ENCODE measurements at places on chromosomes 4 and X.
A peak's percentile ranks its signal among the peaks of the same experiment; 100 is the strongest.

DNA sequence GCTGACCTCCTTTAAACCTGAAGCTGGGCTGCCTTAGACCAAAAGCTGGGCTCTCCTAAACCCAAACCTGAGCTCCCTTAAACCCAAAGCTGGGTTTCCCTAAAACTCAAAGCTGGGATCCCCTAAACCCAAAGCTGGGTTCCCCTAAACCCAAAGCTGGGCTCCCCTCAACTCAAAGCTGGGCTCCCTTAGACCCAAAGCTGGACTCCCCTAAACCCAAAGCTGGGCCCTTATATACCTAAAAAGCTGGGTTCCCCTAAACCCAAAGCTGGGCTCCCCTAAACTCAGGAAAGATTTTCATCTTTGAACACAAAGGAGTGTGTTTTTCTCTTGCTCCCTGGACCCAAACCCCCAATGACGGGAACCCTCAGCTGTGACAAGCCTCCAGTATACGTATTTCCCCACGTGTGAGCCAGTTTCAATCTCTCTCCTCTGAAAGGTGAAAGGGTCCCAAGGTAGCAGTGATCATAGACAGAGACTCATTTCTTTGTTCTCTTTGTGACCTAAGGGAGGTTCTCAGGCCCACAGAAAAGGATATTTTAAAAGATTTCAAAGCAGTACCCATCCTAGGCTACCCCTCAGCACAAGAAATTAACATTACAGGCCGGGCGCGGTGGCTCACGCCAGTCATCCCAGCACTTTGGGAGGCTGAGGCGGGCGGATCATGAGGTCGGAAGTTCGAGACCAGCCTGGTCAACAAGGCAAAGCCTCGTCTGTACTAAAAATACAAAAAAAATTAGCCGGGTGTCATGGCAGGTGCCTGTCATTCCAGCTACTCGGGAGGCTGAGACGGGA lies 31.3 kb upstream of the ASMTL start:
- DNase-seq = no peak

- no peak for DNase-seq
Measured at GRCh38 chrX:155009994-155010472, 12.5 kb downstream of the F8 start.

DNA sequence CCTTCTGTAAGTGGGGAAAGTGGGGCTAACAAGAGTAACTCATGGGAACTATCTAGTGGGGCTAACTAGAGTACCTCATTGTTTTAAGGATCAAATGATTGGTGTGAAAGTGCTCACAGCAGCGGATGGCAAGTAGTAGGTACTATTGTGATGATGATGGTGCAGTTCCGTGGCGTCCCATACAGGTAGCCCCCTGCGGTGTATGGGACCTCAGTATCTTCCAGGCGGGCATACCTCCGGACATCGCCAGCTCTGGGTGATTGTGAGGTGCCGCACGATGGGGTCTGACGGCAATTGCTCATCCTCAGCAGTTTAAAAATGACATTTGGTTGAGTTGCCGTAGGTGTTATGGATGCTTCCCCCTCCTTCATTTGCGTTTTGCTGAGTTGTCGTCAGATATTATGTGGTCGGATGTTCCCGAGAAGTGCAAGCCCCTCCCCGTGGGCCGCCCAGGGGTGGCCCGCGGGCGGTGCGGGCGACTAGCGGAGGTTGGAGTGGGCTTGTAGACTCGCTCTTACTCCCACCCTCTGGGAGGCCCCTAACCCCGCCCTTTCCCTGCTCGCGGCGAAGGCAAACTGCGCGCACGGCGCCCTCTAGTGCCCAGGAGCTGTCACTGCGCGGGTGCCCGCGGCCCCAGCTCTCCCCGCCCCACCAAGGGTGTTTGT lies 18.3 kb upstream of the GPR101 start:
- peak; percentile 66 for DNase-seq

- no peak for DNase-seq
Measured at GRCh38 chrX:348461-349117, 30.0 kb upstream of the GTPBP6 start.

DNA sequence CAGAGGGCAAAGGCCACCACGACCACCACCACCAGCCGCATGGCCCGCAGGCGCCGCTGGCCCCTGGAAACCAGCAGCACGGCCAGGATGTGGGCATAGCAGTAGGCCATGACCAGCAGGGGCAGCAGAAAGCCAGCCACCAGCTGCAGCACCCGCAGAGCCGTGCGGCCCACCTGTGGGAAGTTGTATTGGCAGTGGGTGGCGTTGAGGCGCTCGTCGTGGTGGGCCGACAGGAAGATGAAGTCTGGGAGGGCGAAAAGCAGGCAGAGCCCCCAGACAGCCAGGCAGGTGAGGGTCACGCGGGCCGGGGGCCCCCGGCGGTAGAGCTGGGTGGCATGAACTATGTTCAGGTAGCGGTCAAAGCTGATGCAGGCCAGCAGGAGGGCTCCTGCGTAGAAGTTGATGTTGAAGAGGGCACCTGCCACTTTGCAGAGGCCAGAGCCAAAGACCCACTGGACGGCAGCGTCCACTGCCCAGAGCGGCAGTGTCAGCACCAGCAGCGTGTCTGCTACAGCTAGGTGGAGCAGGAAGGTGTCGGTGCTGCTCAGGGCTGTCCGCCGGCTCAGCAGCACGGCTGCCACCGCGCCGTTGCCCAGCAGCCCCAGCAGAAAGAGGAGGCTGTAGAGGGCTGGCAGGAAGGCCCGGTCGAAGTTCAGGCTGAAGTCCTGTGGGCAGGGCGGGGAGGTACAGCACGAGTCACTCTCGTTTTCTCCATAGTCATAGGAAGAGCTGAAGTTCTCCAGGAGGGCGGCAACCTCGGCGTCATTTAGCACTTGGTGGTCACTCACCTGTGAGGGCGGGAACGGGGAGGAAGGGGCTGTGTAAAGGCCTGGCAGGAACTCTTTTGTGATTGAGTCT lies 1.4 kb downstream of the CXCR3 start:
- no peak for DNase-seq

- DNase-seq = no peak
Measured at GRCh38 chr4:54986095-54986846, 139.1 kb downstream of the KDR start.

DNA sequence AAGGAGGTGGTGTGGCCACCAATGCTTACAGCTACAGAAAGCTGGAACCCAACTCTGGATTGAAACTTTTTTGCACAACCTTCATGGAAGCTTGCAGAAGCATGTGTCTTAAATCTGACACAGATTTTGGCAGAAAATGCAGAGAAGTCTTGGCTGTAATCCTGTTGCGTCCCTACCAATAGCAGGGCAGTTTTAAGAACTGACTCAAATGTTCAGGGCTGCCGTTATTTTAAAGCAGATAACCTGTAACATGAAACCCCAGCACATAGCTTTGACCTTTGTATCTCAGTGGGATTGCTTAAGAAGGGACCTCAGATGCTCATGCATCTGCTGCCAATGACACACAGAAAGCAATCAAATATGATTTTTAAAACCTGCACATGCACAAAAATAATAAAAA lies at the start of gene VEGFD:
Gene VEGFD (minus strand): TSS at position 110 of the 400 bp plus-strand sequence. CDS start 467 bp downstream, outside the sequence.
- DNase-seq = no peak

- DNase-seq = no peak
Measured at GRCh38 chr4:87745064-87745807, 54.1 kb upstream of the IBSP start.

GRCh38 chr4:156547439-156547838 lies 424.2 kb downstream of the PDGFC start:
- no peak for DNase-seq

GRCh38 chr4:173538909-173539445 lies 8.9 kb upstream of the HAND2 start:
- DNase-seq = no peak

DNA sequence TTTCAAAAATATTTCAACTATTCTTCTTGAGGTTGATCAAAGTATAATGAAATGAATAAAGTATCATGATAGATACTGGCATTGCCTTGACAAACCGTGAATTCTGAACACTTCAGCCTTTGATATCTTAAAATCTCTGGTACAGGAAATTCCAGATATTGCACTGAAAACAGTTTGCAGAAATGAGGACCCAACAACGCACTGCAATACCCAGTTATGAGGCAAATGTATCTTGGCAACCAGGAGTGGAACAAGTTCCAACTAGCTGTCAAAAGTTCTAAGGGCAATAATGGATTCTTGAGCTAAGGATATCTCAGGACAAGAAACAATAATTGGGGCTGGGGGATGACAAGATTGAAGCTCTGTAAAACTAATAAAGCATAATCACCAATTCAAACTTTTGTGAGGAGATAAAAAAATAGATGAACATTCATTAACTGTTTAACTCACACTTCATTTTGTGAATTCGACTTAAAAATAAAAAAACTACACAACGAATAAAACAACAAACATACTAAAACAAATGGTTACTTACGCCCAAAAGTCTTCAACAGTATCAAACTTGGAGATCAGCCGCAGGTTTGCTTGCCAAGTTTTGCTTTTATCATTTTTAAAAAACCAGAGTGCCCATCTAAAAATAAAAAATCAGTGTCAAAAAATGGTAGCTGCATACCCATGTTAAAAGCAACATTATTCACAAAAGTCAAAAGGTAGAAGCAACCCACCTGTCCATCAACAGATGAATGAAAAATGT lies 38.1 kb downstream of the EIF4E start:
- no peak for DNase-seq

- no peak for DNase-seq
Measured at GRCh38 chr4:126890383-126890782, 742.4 kb upstream of the INTU start.

- DNase-seq = no peak
Measured at GRCh38 chr4:37666625-37667071, 19.5 kb downstream of the RELL1 start.
